ENCODE measurements at places on chromosomes 12 and 14.

- no peak for DNase-seq
Measured at GRCh38 chr12:101010896-101011295, 199.1 kb downstream of the SLC5A8 start.

DNA sequence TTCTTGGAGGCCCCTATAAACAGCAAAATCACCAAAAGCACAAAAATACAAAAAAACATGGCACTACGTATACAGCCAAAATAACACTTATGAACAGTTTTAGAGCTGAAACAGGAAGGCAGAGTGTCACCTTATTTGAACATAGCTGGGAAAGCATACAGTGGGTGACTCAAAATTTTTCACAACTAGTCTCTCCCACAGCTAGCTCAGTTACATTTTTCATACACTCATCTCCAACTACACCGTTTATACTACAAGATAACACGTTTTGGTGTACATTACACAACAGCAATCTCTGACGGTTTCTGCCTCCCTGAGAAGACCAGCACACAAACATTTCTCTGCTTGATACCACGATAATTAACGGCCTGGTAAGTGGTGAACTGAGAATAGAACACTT is 2.9 kb downstream of the RAD52 start:
- DNase-seq = no peak

- no peak for DNase-seq
Measured at GRCh38 chr12:107238296-107238695, 144.9 kb upstream of the CRY1 start.

DNA sequence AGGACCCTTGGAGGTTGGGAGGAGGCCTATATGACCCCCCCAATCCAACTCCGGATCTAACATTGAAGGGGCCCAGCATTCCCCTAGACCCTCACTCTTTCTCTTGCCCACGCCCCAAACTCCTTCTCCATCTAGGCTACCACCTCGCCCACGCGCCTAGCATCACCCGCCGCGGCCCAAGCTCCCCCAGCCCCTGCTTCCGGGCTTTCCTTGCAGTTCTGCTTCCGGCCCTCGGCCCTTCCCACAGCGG is 445 bp downstream of the CERS5 start:
- no peak for DNase-seq

DNA sequence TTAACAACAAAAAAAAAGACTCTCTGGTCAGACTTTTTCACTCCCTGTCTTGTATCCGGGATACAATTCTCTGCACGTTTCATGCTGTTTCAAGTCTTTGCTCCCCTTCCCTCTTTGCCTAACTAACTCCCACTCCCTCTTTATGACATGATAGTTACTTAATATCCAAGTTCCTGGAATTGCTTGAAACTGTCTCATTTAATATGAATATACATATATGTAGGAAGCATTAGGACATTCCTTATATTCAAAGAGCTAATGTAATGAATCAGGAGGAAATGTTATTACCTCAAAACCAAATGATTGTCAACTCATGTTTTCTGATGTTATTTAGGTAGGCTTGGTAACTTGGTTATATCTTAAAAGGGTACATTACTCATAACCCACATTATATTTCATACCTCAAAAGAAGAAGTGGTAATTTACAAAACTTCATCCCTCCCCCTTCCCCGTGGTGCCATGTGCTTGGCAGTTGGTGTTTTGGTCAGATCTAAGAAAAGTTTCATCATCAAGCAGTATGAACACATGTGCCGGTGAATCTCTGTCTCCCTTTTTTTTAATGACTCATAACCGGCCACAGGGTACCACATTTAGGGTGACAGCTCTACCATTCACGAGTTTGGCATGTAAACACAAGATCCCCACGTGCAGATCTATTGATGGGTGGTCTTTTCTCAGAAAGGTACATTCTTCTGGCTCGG is 56.5 kb downstream of the HCAR2 start:
- DNase-seq = peak; percentile 11

- no peak for DNase-seq
Measured at GRCh38 chr12:103326190-103326589, 169.6 kb downstream of the C12orf42 start.

DNA sequence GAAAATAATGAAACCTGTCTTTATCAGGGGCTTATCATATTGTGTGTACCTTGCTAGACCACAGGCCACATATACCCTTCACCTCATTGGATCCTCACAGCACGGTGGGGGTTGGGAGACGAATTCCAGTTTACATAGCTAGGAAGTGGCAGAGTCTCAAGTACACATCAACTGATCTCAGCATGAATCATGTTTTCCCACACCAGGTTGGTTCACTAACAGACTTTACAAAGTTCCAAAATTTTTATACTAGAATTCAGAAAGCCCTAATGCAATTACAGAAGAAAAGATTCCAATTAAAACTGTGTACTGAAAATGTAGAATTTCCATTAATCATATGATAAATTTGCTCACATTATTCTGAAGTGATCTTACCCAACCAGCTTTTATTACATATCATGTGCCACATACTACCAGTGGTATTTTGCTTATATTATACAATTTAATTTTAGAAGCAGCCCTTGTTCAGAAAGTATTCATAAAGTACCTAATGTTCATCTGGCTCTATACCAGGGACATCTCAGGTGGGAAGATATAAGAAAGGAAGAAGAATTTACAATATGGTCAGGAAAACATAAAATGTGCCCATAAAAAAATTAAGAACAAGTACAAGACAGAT is 196.2 kb downstream of the ITPR2 start:
- DNase-seq = no peak

DNA sequence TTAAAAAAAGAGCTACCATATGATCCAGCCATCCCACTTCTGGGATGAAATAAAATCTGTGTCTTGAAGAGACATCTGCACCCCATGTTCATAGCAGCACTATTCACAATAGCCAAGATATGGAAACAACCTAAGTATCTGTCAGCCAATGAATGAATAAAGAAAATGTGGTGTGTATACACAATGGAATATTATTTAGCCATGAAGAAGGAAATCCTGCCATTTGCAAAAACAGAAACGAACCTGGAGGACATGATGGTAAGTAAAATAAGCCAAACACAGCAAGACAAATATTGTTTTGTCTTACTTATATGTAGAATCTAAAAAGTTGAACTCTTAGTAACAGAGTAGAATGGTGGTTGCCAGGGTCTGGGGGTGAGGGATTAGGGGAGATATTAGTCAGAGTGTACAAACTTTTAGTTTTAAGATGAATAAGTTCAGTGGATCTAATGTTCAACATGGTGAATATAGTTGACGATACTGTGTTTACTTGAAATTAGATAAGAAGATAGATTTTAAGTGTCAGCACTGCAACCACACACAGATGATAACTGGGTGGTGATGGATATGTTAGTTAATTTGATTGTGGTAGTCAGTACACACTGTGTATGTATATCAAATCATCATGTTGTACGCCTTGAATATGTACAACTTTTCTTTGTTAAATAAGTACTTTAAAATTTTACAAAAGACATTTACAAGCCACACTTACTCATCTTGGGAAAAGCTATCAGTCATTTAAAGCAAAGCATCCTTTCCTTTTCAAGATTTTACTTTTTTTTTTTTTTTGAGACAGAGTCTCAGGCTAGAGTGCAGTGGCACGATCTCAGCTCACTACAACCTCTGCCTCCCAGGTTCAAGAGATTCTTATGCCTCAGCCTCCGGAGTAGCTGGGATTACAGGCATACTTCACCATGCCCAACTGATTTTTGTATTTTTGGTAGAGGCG is 89.9 kb downstream of the BICD1 start:
- no peak for DNase-seq

DNA sequence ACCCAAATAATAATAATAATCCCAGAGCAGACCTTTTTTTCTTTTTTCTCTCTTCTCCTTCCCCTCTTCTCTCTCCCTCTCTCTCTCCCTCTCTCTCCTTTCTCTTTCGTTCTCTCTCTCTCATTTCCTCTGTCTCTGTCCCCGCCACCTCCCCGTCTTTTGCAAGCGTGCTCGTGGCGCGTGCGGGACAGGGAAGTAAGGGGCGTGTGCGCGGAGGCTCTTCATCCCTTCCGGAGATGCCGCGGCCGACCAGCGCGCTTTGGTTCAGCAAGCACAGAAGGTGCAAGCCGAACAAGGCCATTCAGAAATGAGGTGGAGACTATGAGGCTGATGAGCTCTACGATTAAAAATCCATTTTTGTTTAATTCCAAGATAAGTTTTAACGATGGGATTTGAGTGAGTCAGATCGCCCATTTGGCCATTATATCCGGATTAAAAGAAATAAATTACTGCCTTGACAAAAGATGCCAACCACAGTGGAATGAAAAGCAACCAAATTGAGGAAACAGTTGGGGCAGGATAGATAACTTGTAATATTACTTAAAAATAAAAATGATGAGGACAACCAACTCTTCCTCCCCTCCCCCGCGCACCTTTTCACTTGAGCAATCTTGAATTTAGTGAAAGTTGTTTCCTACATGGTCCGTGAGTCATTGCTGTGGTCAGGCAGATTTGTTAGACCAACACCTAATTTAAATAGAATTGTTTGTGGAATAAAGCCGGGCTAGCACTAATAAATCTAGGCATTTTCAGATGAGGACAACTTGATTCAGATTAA is 1.2 kb upstream of the AMIGO2 start:
- peak; percentile 39 for DNase-seq

DNA sequence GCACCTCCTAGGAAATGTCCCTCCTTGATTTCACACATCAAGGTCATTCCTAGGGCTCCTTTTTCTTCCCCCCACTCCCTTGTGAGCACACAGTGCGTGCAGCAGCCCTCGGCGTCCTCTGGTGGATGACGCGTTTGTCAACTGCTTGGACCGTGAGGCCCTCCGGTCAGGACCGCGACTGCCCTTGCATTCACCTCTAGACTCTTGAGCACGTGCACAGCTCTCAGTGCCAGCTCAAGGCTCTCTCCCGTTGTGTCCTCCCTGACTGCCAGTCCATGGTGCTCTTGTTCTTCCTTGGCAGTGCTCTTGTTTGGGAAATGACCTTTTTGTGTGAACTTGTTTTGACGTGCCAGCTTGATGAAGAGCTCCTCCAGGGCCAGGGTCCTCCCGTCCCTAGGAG is 67.9 kb downstream of the TSPAN9 start:
- no peak for DNase-seq

DNA sequence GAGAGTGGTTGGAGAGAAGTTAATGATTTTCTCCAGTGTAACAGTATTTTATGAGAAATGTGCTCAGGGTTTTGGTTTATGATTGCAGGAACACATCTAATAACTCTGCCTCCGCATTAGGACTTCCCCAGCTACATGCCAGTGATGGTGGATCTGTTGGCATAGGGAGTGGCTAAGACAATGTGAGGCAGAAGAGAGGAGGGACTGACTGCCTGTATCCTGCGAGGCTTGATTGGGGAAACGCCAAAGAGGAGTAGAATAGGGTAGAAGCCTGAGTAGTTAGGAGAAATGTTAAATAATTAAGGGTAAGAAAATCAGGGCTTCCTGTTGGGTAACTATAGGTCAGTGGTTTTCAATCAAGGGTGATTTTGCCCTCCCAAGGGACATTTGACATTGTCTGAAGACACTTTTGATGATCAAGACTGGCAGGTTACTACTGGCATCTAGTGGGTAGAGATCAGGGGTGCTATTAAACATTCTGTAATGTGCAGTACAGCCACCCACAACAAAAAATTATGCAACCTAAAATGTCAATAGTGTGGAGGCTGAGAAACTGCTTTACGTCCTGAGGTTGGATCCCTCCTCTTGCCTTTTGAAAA is 12.8 kb downstream of the TDG start:
- no peak for DNase-seq

DNA sequence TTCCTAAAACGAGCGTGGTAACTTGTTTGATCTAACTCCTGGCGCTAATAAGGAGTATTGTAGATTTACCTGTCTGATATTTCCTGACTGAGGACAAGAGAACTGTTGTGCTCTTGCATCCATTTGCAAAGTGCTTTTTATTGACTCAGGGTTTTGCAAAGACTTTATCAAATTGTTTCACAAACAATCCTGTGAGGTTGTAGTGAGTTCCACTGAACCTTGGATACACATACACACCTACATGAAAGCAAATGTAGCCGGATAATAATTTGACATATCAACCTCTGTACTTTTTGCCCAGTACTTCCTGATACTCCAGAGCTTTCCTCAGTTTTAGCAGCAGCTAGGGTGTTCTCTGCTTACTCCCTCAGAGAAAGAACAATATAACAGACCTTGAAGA is 6.7 kb upstream of the PTGER2 start:
- DNase-seq = no peak

DNA sequence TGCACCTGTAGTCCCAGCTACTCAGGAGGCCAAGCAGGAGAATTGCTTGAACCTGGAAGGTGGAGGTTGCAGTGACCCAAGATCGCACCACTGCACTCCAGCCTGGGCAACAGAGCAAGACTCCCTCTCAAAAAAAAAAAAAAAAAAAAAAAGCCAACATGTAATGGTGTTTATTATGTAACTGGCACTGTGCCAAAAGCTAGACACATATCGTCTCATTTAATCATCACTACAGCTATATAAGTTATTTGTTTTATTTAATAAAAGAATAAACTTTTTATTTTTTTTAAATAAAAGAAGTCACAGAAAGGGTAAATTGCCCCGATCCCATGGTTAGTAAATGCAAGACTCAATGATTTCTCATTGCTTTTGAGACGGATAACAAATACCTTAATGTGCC is 76.9 kb downstream of the PTCSC3 start:
- no peak for DNase-seq

DNA sequence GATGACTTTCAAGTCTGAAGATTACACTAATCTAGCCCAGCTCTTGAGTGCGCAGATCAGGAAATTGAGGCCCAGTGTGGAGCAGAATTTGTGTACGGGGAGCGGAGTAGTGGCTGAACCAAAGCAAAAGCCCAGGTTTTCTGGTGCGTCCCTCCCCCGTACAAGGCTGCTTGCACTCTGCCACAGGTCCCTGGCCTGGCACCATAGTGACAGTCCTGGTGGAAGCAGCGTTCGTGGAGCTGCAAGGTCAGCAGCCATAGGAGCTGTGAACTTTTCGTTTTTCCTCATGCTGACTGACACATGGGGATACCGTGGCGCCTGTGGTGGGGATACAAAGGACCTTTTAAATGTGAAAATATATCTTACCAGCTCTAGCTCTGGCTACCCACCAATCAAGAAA is 1.7 kb downstream of the EVL start:
- DNase-seq = no peak

DNA sequence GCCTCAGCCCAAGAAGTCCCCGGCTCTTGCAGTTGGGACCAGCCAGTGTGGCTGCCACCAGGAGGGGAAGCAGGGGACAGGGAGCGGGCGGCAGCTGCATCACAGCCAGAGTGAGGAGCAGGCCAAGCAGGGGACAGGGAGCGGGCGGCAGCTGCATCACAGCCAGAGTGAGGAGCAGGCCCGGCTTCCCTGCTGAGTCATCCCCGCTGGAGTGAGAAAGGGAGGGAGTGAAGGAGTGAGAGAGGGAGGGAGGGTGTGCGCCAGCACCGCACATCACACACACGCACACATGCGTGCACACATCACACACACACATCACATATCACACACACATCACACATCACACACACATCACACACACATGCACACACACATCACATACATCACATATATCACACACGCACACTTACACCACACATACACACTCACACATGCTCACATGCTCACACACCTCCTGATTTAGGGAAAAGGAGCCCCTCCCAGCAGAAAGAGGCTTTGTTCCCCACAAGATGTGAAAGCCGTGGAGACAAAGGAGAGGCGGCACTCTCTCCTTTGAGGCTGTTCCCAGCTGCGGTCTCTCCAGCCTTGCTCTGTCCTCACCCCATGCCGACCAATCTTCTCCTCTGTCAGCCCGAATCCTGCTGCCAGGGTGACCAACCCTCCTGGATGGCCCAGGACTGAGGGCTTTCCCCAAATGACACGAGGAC is 16.7 kb upstream of the ZDHHC22 start:
- DNase-seq = no peak

Data from CD4-positive, alpha-beta T cell treated with Interleukin-6 at 100 ng/mL for 8 hours (primary cell).